ENCODE measurements at places on chromosomes 3 and 15.
A peak's percentile ranks its signal among the peaks of the same experiment; 100 is the strongest.

DNA sequence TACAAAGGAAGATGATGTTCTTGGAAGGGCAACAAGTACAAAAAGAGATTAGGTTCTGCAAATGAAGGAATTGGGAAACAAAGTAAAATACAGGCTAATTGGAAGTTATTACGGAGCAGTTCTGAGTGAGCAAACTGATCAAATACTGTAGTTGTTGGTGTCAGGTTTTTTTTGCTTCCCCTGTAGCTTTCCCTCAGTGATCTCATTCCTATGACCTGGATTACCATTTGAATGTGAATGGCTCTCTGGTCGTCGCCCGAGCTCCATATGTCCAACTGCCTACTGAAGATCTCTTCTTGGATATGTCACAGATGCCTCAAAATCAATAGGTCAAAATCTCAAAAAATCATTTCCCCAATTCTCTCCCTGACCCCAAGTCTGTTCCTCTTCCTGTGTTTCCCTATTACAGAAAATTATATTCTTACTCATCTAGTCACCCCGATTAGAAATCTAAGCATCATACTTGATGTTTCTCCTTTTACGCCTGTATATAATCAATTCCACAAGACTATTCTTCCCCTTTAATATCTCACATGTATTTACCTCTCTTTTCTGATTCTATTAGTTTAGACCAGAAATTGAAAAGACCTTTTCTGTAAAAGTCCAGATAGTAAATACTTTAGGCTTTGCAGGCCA is 29.0 kb downstream of the GOLM2 start:
- DNase-seq = no peak

DNA sequence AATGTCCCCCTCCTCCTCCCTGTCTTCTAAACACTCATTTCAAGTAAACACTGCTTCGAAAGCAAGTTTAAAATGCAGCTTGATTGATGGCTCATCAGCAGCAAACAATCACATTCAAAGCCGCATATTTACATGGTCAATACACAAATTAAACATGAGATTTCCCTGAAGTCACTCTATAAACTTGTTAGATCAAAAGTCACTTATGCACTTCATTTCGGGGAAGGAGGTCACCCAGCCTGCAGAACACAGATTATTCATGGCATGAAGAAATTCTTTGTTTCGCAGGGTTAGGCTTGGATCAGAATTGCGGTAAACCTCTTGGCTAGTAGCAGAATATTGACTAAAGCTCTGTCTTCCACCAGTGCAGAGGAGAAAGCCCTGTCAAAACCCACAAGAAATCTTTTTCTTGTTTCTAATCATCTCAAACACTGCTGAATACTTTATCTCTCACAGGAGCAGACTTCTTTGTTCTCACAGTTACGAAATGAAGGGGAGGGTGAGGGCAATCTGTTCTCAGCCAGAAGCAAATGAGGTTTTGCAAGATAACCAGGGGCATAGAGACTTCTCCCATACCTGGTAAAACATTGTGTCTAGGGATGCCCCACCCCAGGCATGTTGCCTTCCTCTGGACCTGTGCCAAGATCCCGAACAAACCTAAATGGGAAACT is 133.3 kb upstream of the CHL1 start:
- DNase-seq = no peak

- DNase-seq = no peak
Measured at GRCh38 chr3:146968204-146968651, 363.1 kb upstream of the PLSCR5 start.

- DNase-seq = no peak
Measured at GRCh38 chr3:114466816-114467215, 173.0 kb downstream of the TIGIT start.

DNA sequence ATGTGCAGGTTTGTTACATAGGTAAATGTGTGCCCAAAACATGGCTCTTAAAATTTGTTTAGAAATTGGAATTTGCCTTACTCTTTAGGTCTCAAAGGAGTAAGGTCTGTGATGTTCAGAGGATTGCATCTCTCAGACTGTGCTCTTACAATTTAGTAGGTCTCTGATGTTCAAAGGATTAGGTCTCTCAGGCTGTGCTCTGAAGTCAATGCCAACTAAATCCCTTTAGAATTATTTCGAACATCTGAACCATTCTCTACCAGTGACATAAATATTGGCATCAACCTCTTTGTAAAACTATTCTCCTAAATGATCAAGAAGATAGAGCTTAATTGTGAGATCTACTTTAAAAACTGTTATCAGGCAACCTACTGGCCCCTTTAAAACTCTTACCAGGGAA is at the start of gene OR5K1:
TSS of gene OR5K1 (plus strand) at position 301 of the 400 bp plus-strand sequence. CDS start 6,376 bp downstream, outside the sequence.
- no peak for DNase-seq

- no peak for DNase-seq
Measured at GRCh38 chr3:308597-309321, 112.2 kb downstream of the CHL1 start.

DNA sequence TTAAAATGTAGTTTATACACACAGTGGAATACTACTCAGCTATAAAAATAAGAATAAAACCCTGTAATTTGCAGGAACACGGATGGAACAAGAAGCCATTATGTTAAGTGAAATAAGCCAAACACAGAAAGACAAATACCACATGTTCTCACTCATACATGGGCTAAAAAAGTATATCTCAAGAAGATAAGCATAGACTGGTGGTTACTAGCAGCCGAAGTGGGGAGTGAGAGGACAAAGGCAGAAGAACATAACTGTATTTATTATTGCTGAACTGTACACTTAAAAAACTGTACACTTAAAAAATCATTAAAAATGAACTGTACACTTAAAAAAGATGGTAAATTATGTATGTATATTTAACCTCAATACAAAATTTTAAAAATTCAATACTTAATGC is 11.0 kb downstream of the UBE3A start:
- DNase-seq = no peak

- no peak for DNase-seq
Measured at GRCh38 chr3:104868291-104868690, 498.4 kb upstream of the ALCAM start.

DNA sequence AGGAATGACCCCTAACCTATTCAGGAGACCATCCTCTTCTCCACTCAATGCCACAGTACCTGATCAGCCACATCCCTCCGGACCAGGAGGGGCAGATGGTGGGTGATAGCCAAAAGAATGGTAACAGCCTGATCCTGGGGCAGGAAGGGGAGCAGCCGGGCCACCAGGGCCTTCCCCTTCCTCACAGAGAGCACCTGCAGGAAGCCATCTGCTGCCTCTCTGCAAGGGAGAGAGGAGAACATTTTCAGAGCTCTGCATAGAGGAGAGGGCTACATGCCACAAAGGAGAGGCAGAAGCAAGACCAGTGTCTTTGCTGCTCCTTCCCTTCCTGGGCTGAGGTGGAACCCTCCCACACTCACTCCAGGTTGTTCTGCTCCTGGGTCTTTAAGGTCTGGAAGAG is 5.5 kb upstream of the SPG11 start:
- DNase-seq = peak; percentile 42

DNA sequence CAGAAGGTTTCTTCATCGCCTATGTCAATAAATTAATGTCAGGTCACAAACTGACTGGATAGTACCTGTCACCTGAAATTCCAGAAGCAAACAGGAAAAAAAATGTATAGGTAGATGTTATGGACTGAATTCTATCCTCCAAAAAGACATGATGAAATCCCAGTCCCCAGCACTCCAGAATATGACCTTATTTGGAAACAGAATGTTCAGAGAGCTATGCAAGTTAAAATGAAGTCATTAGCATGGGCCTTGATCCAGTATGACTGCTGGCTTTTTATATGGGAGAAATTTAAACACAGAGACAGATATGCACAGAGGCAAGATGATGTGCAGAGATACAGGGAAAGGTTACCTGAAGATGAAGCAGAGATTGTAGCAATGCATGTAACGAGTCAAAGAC is 953.4 kb downstream of the ZPLD1 start:
- DNase-seq = no peak

- no peak for DNase-seq
Measured at GRCh38 chr15:53414167-53414566, 345.3 kb downstream of the WDR72 start.

DNA sequence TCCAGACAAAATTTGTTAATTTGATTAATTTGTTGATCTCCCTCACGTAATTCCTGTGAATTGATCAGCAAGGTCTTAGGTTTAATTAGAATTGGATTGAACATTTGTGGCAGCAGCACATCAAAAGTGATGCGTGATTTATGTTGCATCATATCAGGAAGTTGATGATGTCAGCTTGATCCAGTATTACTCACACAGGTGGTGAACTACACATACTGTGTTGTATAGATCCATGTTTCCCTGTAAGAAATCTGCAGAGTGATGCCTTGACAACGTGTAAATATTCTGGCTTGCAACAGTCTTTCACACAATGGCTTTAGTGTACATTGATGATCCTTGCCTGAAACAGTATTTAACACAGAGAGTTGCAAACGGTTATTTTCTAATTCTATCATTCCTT is 200.4 kb downstream of the ADAMTSL3 start:
- DNase-seq = no peak

DNA sequence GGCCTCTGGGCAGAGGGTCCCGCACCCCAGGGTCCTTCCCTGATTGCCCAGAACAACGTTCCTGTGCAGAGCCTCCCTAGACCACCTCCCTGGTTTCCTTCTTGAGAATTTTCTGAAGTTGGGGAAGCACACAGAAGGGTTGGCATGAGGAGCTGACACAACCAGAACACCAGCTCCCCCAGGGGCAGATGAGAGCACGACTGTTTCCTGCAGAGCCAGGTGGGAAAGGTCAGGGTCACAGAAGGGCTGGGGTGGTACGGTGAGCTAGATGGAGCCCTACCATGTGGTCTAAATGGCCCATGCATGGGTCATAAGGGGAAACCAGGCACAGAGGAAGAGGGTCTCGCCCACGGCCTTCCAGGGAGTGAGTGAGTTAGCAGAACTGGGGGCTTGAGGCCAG is 10.4 kb downstream of the PPCDC start:
- DNase-seq = no peak

GRCh38 chr3:66496746-66497145 is 4.1 kb downstream of the LRIG1 start:
- no peak for DNase-seq

DNA sequence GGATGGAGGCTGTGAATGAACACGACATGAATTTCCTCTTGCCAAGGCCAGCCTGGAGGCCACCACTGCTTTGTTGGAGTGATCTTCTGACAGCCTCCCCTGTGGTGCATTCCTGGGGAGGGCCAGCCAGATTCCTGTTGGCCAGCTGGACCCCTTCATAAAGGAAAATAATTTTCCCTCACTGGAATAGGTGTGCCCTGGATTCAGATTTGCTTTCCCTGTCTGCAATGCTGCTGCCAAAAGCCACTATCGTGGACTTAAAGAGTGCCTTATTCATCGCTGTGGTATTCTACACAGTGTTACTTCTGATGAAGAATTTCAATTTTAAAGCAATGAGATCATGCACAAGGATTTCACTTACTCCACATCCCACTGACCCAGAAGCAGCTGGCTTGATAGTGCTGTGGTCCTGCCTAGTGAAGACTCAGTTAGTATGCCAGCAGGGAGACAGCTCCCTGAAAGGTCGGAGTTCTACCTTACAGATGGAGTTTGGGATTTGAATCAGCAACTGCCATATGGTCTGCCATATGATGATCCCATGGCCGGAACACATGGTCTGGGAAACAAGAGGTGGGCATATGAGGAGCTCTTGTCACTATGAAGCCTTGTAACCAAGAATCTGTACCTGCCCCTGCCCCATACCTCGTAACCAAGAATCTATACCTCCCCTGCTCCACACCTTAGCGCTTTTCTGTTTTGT is 145.2 kb downstream of the KLF13 start:
- DNase-seq = peak; percentile 13

GRCh38 chr15:64807051-64807749 is 18.2 kb downstream of the PIF1 start:
- no peak for DNase-seq

DNA sequence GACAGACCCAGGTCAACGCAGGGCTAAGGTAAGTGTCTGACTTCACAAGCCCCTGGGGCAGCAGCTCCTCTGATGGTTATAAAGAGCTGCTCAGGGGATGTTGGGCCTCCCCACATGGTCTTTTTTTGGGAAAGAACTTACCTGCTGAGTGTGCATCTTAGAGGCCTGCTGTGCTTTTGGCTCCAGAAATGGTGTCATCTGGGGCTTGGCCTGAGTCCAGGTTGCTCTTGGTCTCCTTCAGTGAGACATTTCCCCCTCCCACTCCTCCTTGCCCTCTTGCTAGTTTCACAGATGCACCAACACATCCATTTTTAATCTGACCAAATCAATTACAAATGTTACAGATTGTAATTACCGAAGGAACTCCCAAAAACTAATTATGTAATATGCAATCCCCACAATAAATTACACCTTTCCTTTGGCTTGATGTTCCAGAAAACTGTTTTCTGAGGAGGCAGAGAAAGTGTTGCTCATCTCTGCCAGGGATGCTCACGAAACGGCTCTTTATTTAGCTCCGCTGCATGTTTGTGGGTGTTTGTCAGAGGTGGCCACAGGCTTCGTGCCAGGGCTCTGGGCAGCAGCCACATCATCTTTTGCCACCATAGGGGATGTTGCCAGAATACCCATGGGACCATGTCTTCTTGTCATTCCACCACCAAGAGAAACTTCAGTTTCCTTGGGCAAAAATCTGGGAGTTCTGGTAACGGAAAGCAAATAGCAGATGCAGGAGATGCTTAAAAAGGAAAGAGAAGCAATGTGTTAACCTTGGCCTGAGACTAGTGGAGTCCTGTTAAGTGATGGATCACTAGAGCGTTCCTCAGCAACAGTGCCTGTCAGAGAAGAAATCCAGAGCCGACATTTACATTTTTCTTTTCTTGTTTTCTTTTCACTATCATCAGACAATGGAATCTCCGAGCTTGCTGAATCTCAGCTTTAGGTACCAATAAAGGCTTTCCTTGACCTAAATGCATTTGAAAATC is 799.9 kb downstream of the AGBL1 start:
- no peak for DNase-seq

GRCh38 chr15:76293361-76293760 is 17.9 kb downstream of the ETFA start:
- DNase-seq = no peak
